Heart left ventricle (tissue), 16 donors: ENCODE measurements at places on chromosomes 7 and 10. TPM values are rescaled to one million over a fixed set of nuclear protein-coding genes. Genes with fewer than 3 reads are reported as not detected.

CALHM3 gene
- not detected for total RNA-seq

GSTO2 gene
- 1.3 TPM for total RNA-seq

SUGCT gene
- 2.9 TPM for total RNA-seq

DNA sequence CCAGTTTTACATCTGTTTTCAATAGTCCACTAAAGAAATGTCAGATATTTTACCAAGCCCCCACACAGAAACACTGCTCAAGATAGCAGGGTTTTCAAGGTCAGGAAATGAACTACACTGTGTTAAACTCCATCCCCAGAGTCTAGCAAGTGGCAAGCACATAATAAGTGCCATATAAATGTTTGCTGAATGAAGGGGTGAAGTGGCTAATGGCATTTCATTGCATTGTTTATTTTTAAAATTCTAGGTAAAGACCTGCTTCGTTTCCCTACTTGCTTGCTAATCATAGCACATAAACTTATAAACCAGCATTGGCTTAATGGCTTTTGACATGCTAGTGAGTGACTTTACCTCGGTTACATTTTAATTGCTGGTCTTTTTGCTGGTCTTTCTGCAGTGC, 322.6 kb downstream of the GRID1 start:
- no peaks in the 10 kb centered on the region for H3K4me1 ChIP-seq
- DNase-seq, result no peak
- no peaks in the 10 kb centered on the region for H3K36me3 ChIP-seq
- H3K4me3 ChIP-seq, result no peak overlapping the region
- no peaks in the 10 kb centered on the region for H3K27me3 ChIP-seq

DNA sequence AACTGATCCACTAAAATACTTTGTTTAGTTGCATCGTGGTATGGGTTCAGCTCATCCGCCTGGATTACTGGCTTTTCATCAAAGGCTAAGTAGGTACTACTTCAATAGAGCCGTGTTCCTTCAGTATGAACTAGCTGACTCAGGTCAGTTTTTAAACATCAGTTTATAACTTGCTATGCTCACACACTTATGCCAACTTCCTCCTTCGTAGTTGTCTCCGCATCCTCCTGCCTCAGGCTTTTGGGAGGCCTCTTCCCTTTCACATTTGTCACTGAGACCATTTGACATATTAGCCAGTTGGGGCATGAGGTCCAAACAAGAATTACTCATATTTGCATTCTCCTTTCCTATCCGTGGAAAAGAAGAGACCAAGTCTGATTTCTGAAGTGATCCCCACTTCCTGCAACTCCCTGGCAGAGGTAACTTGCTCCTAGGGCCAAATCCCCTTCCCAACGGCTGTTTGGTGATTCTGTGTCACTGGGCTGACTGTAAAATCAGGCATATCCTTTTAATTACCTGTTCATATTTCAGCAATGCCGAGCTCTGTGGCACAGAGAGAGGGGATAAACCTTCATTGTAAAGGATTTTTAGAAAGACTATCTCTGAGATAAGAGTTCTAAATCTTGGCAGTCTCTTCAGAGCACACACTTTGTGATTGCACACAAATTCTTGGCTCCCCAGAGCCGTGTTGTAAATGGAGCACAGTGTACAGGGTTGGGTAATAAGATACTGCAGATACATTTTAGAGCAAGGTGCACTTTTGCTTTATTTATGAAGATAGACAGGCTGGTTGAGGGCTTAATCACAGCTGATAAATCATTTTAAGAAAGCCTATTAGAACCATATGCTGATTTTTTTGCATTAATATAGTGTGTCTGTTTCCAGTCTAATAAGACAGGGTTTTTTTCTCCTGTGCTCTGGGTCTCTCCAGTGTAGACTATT, 108.0 kb downstream of the CREB5 start:
- H3K4me1 ChIP-seq, result peaks cover 11% of the 10 kb centered on the region
- H3K27me3 ChIP-seq, result no peaks in the 10 kb centered on the region
- no peak overlapping the region for H3K4me3 ChIP-seq
- no peak overlapping the region for H3K27ac ChIP-seq
- H3K36me3 ChIP-seq, result no peaks in the 10 kb centered on the region

GRCh38 chr7:148367731-148368475, 222.7 kb upstream of the C7orf33 start:
- no peak for DNase-seq
- no peak overlapping the region for H3K4me3 ChIP-seq
- H3K27ac ChIP-seq, result no peak overlapping the region
- H3K27me3 ChIP-seq, result no peaks in the 10 kb centered on the region
- H3K36me3 ChIP-seq, result no peaks in the 10 kb centered on the region

DNA sequence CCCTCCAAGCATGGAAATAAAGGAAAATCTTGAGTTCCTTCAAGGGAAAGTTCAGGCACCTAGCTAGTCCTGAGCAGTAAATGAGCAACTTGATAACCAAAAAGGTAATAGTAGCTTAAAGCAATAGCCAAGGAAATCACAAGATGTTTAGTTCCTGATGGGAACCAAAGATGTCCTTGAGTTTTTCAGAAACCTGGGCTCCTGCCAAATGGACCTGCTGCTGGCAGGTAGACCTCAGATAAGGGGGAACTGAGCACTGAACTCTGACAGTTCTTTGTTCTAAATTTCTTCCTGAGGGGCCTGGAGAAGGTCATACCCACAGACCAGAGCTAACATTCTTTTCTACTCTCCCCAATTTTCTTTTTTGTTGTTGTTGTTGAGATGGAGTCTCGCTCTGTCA, 48.5 kb downstream of the TMEM130 start:
- H3K4me3 ChIP-seq, result no peak overlapping the region
- peaks cover 7% of the 10 kb centered on the region for H3K4me1 ChIP-seq
- DNase-seq, result no peak
- H3K27ac ChIP-seq, result no peak overlapping the region

GRCh38 chr7:1975581-1975980, 257.2 kb downstream of the MAD1L1 start:
- no peak overlapping the region for H3K27ac ChIP-seq
- no peak for DNase-seq
- H3K4me1 ChIP-seq, result no peaks in the 10 kb centered on the region
- no peaks in the 10 kb centered on the region for H3K36me3 ChIP-seq
- H3K4me3 ChIP-seq, result no peak overlapping the region

DNA sequence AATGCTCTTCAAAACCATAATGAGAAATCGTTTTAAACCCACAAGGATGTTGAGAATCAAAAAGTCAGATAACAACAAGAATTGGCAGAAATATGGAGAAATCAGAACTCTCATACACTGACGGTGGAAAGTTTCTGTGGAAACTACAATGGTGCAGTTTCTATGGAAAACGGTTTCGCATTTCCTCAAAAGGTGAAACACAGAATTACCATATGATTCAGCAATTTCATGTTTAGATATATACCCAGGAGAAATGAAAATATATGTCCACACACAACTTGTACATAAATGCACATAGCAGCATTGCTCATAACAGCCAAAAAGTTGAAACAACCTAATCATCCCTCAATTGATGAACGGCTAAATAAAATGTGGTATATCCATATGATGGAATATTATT, 218.2 kb downstream of the ARL4A start:
- no peaks in the 10 kb centered on the region for H3K27me3 ChIP-seq
- no peaks in the 10 kb centered on the region for H3K36me3 ChIP-seq
- no peaks in the 10 kb centered on the region for H3K4me1 ChIP-seq

- H3K27me3 ChIP-seq, result no peaks in the 10 kb centered on the region
- no peaks in the 10 kb centered on the region for H3K4me1 ChIP-seq
- no peak overlapping the region for H3K4me3 ChIP-seq
Measured at GRCh38 chr7:121744319-121744718, 128.6 kb upstream of the PTPRZ1 start.

GRCh38 chr10:125015356-125015944, 73.5 kb downstream of the ZRANB1 start:
- H3K27me3 ChIP-seq, result no peaks in the 10 kb centered on the region
- H3K4me3 ChIP-seq, result peak overlapping the region; percentile 3

DNA sequence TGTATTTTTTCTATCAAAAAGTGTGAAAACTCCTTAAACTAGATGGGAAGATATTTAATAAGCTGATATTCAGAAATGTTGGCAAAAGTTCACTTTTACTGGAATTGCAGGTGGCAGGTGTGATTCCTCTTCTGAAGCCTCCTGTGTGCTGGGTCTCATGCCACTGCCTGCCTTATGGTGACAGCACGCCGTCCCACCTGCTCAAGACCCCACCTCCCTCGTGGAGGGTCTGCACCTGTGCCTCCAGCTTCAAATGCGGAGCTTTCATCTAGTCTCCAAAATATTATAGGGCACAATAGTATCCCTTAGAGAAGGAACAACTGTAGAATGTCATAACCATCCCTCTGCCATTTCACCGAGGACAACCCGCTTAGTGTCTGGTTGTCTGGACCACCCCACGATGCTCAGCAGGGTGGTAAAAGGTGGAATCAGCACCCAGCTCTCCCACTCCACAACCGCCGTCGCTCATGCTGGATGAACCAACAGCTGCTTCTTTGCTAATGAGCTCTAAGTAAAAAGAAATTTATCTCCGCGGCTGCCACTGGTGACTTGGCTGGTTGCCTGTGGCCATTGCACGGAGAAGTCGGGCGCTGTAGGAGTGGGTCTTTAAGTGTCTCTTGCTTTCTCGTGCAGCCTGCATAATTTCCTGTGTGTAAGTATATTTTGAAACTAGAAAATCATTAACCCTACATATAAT, 119.3 kb upstream of the TCERG1L start:
- H3K36me3 ChIP-seq, result no peaks in the 10 kb centered on the region
- peak; percentile 4 for DNase-seq
- H3K27me3 ChIP-seq, result peaks cover 37% of the 10 kb centered on the region
- no peak overlapping the region for H3K4me3 ChIP-seq
- H3K27ac ChIP-seq, result no peak overlapping the region
- H3K4me1 ChIP-seq, result no peaks in the 10 kb centered on the region

- H3K4me3 ChIP-seq, result no peak overlapping the region
- no peaks in the 10 kb centered on the region for H3K36me3 ChIP-seq
- H3K27ac ChIP-seq, result no peak overlapping the region
- no peaks in the 10 kb centered on the region for H3K27me3 ChIP-seq
Measured at GRCh38 chr7:29980151-29980550, 9.4 kb downstream of the SCRN1 start.
